ENCODE measurements at places on chromosomes 7 and 10. TPM values are rescaled to one million over a fixed set of nuclear protein-coding genes. Genes with fewer than 3 reads are reported as not detected.

EBLN1 gene
- not detected for total RNA-seq

SEMA3A gene
- total RNA-seq: 4.5 TPM

GPR26 gene
- not detected for total RNA-seq

TRIM50 gene
- total RNA-seq: not detected

SOSTDC1 gene
- not detected for total RNA-seq

RGR gene
- total RNA-seq: not detected

PDLIM1 gene
- total RNA-seq: 293 TPM

PBLD gene
- total RNA-seq: 2.8 TPM

CUTC gene
- 29.8 TPM for total RNA-seq

VWC2 gene
- not detected for total RNA-seq

ZNF789 gene
- total RNA-seq: 8.1 TPM

RAMP3 gene
- total RNA-seq: not detected

SEM1 gene
- total RNA-seq: 329 TPM

SLC13A1 gene
- not detected for total RNA-seq

HPSE2 gene
- total RNA-seq: not detected

OGDHL gene
- total RNA-seq: 0.46 TPM

CDH23 gene
- 2.7 TPM for total RNA-seq

FMC1 gene
- 12.3 TPM for total RNA-seq

WNT2 gene
- total RNA-seq: 0.05 TPM

STEAP1B gene
- 0.07 TPM for total RNA-seq

FANK1 gene
- 1.8 TPM for total RNA-seq

ATG9B gene
- total RNA-seq: 0.71 TPM

LRRD1 gene
- total RNA-seq: not detected

All from A549 treated with AZD2906 at 1 μM for 4 hours (cell line).